Thoracic aorta (tissue), 2 donors: ENCODE measurements at places on chromosomes 4 and X. TPM values are rescaled to one million over a fixed set of nuclear protein-coding genes. Genes with fewer than 3 reads are reported as not detected.

DNA sequence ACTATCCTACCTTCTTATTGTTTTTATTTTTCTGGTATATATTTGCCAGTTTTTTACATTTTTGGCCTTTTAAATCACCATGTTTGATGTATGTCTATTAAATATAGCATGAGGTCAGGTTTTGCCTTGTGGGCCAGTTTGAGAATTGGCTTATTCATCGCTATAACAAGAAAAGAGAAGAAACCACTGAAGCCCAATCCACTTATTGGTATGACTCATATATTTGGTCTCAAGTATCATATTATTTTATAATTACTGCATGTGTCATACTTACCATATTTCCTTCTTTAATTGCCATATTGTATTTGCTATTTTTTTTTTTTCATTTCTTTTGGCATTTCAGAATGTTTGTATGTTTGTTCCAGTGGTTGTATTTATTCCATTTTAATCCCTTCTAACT lies 99.3 kb downstream of the IRF2 start:
- H3K27me3 ChIP-seq, result no peaks in the 10 kb centered on the region
- H3K4me1 ChIP-seq, result no peaks in the 10 kb centered on the region
- no peak overlapping the region for H3K27ac ChIP-seq

DNA sequence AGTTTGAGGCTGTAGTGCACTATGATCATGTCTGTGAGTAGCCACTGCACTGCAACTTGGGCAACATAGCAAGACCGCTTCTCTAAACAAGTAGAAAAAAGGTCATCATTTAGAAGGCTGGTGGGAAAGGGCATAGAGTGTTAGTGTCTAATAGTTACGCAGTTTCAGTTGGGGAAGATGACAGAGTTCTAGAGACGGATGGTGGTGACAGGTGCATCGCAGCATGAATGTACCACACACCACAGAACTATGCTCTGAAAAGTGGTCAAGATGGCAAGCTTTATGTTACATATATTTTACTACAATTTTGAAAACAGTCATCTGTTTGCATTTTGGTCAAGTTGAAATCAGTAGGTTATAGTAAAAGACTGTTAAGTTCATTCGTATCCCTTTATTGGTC lies 23.7 kb upstream of the CLDN34 start:
- H3K4me3 ChIP-seq, result no peak overlapping the region
- DNase-seq, result no peak
- H3K4me1 ChIP-seq, result no peaks in the 10 kb centered on the region

GRCh38 chrX:53088136-53088974 lies 5.6 kb upstream of the KANTR start:
- H3K27me3 ChIP-seq, result no peaks in the 10 kb centered on the region
- peaks cover 5% of the 10 kb centered on the region for H3K4me1 ChIP-seq
- peak overlapping the region; percentile 77 for H3K4me3 ChIP-seq
- peak overlapping the region; percentile 95 for H3K27ac ChIP-seq
- peaks cover 12% of the 10 kb centered on the region for H3K36me3 ChIP-seq

DNA sequence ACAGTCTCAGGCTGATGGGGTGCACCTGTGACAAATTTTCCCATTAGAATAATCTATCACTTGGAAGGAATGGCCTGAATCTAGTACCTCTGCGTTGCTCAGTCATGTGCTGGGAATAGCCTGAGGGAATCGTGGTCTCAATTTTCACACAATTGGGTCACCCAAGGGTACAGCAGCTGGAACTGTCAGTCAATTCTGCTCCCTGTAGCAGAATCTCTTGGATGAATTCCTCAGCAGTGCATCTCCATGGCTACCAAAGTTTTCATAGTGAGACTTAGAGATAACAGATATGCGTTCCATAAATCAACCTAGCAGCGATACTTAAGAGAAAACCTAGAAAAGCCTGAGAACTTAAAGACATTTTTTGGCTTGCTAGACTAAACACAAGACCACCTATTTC lies 288.7 kb upstream of the CTSO start:
- H3K27ac ChIP-seq, result no peak overlapping the region
- H3K4me1 ChIP-seq, result no peaks in the 10 kb centered on the region
- no peak overlapping the region for H3K4me3 ChIP-seq
- no peak for DNase-seq
- no peaks in the 10 kb centered on the region for H3K27me3 ChIP-seq

DNA sequence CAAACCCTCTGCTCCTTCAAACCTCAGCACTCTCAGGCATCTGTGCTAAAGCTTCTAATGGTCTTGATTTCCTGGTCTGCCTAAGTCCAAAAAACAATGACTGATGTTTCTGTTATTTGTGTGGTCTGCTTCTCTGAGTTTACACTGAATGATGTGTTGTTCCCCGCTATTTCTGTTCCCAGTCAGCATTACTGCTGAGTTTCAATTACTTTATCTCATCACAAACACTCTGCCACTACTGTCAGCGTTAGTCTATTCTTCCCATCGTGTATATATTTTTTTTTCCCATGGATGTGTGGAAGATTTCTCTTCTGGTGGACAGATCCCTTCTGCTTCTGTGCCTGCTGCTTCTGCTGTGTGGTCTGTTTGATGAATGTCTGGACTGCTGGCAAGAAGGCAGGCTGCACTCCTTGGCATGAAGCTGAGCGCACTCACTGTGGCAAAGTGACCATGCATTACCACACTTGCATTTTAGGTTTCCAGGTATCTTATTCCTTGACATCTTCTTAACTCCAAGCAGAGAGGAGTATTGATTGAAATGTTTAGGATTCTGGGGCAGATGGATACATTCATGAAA lies 106.9 kb upstream of the PAQR3 start:
- H3K4me1 ChIP-seq, result peaks cover 17% of the 10 kb centered on the region
- DNase-seq, result no peak
- no peaks in the 10 kb centered on the region for H3K27me3 ChIP-seq
- no peak overlapping the region for H3K4me3 ChIP-seq

GRCh38 chrX:31423609-31424189 lies 351.9 kb upstream of the FTHL17 start:
- no peak for DNase-seq
- no peaks in the 10 kb centered on the region for H3K36me3 ChIP-seq
- no peaks in the 10 kb centered on the region for H3K4me1 ChIP-seq
- H3K27me3 ChIP-seq, result no peaks in the 10 kb centered on the region
- H3K27ac ChIP-seq, result no peak overlapping the region
- no peak overlapping the region for H3K4me3 ChIP-seq

DNA sequence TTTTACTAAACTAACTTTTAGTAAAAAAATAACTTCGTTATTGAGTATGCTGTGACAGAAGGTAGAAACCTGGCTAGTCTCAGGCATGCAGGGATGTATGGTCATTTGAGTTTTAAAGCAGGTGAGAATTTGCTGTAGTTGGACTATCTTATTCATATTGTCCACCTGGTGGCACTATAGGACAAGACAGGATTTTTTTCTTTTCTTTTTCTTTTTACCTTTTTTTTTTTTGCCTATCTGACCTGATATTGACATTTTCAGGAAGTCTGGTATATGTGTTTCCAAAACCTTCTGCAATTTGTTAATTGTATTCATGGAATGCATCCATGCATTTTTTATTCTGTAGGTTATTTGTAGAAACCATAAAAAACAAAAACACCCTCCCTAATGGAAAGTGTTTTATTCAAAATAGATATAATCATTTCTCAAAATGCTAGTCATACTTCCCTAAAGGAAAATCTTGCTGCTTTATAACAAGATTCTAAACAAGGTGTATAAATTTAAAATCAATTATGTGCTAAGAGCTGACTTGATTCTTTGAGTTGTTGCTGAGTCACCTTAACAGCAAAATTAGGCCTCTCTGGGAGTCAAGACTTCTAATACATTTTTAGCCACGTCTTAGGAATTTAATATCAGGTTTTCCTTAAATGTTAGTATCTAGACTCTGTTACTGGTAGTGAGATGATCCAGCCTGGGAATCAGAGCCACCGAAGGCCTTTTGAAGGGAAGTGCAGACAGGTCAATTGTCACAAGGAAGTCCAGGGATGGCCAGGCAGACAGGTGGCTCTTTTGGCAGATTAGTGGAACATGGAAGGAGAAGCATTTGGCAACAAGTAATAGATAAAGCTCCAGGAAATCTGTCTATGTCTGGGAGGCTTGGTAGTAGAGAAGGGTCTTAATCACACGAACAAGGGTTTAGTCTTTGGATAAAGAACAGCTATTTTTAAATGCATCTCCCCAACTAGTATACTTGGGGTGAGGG lies 201.3 kb upstream of the GNPDA2 start:
- no peaks in the 10 kb centered on the region for H3K4me1 ChIP-seq
- H3K4me3 ChIP-seq, result no peak overlapping the region
- no peak overlapping the region for H3K27ac ChIP-seq
- DNase-seq, result no peak
- H3K27me3 ChIP-seq, result no peaks in the 10 kb centered on the region
- H3K36me3 ChIP-seq, result no peaks in the 10 kb centered on the region

DNA sequence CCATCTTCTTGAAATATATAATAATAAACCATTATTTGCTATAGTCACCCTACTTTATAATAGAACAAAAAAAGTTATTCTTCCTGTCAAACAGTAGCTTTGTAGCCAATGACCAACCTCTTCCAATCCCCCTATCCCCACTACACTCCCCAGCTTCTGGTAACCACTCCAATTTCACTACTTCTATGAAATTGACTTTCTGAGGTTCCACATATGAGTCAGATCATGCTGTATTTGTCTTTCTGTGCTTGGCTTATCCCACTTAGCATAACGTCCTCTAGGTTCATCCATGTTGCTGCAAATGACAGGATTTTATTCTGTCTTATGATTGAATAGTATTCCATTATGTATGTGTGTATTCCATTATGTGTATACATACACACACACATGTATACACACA lies 809.7 kb upstream of the NDST4 start:
- H3K4me3 ChIP-seq, result no peak overlapping the region
- no peaks in the 10 kb centered on the region for H3K36me3 ChIP-seq
- no peaks in the 10 kb centered on the region for H3K27me3 ChIP-seq
- no peak for DNase-seq

DNA sequence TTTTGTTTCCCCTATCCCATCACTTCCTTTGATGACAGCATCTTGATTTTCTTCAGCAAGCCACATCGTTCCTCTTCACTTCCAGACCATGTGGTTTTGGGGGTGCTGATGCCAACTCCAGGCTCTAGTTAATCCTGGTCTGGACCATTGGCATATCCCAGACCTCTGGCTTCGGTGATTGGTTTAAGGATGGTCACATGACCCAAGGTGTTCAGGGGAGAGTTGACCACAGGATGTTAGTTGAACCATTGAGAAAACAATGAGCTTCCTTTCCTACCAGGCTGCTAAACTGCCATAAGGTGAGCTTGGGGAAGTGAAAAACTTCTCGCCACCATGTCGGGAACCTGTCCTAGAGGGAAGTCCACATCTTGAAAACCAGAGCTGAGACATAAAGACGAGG lies 60.9 kb upstream of the TLR3 start:
- H3K27me3 ChIP-seq, result no peaks in the 10 kb centered on the region
- DNase-seq, result no peak
- peaks cover 14% of the 10 kb centered on the region for H3K4me1 ChIP-seq

- DNase-seq, result no peak
- H3K27me3 ChIP-seq, result no peaks in the 10 kb centered on the region
Observed at GRCh38 chr4:140856621-140857062, 100.5 kb upstream of the TBC1D9 start.

DNA sequence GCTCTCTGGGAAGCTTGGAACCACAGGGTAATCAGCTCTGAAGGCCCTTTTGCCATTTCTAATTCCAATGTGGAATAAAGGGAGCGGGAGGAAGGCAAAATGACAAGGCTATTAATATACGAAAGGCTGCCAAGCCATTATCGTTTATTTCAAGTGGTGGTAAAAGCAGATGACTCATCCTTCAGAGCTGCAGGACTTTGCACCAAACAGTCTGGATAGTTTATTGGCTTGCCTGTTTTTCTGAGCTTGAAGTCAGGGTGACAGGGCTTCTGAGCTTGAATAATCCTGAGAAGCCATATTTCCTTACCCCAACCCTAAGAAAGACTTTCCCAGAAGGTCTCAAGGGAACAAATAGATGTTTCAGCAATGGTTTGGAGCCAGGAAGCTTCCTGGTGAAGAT lies 7.7 kb upstream of the GABRE start:
- peaks cover 5% of the 10 kb centered on the region for H3K4me1 ChIP-seq
- no peaks in the 10 kb centered on the region for H3K36me3 ChIP-seq
- no peak for DNase-seq
- H3K27me3 ChIP-seq, result no peaks in the 10 kb centered on the region

- H3K27me3 ChIP-seq, result no peaks in the 10 kb centered on the region
- no peak overlapping the region for H3K27ac ChIP-seq
- no peak for DNase-seq
- no peaks in the 10 kb centered on the region for H3K4me1 ChIP-seq
Observed at GRCh38 chr4:60805500-60806313, 394.4 kb upstream of the ADGRL3 start.

- no peaks in the 10 kb centered on the region for H3K27me3 ChIP-seq
- H3K36me3 ChIP-seq, result no peaks in the 10 kb centered on the region
- H3K4me1 ChIP-seq, result no peaks in the 10 kb centered on the region
- no peak for DNase-seq
- H3K4me3 ChIP-seq, result no peak overlapping the region
Observed at GRCh38 chrX:117936118-117936517, 180.5 kb downstream of the KLHL13 start.

DNA sequence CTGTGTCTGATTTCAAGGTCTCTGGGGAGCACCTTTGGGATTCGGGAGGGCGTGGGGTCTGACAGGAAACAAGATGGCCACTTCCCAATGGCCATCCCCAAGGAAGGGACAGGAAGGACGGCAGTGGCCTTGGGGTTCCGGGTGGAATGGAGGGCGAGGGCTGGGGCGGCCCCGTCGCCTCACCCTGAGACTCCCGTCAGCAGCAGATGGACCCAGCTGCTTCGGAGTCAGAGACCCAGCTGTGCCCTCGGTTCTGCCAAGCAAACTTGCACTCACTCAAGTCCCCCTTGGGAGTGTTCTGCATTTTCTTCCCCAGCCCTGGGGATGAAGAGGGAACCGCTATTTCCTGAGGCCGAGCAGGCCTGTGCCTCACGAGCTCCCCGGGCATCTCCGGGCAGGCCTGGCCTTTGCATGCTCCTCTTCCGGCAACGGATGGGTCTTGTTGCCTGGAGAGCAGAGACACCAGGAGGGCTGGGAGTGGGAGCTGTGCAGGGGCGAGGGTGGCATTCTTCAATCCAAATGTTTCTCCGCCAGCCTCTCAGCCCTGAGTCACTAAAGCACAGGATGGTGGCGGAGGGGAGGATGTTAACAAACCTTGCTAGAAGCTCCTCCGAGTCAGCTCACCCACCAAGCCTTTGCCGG lies 6.8 kb upstream of the DUSP9 start:
- peaks cover 12% of the 10 kb centered on the region for H3K4me1 ChIP-seq
- DNase-seq, result no peak
- no peak overlapping the region for H3K27ac ChIP-seq

GRCh38 chr4:26863512-26863911 lies 2.9 kb downstream of the STIM2 start:
- peaks cover 35% of the 10 kb centered on the region for H3K4me1 ChIP-seq
- H3K36me3 ChIP-seq, result no peaks in the 10 kb centered on the region
- H3K27me3 ChIP-seq, result no peaks in the 10 kb centered on the region
- no peak overlapping the region for H3K4me3 ChIP-seq
- H3K27ac ChIP-seq, result no peak overlapping the region

- H3K4me1 ChIP-seq, result peaks cover 9% of the 10 kb centered on the region
- H3K4me3 ChIP-seq, result no peak overlapping the region
- DNase-seq, result no peak
- H3K27me3 ChIP-seq, result no peaks in the 10 kb centered on the region
- peak overlapping the region; percentile 77 for H3K27ac ChIP-seq
- H3K36me3 ChIP-seq, result no peaks in the 10 kb centered on the region
Observed at GRCh38 chr4:8332038-8332857, 62.7 kb downstream of the HTRA3 start.

GRCh38 chrX:19666950-19667349 lies 151.6 kb upstream of the MAP3K15 start:
- H3K27ac ChIP-seq, result no peak overlapping the region
- H3K36me3 ChIP-seq, result no peaks in the 10 kb centered on the region
- no peaks in the 10 kb centered on the region for H3K27me3 ChIP-seq
- no peak overlapping the region for H3K4me3 ChIP-seq

ARSJ gene
- total RNA-seq, result 15.0 TPM

GC gene
- not detected for total RNA-seq

ADH1B gene
- 1,169 TPM for total RNA-seq

BEND2 gene
- total RNA-seq, result not detected

SOWAHB gene
- not detected for total RNA-seq

KCND1 gene
- total RNA-seq, result 3.8 TPM

BRS3 gene
- total RNA-seq, result not detected
